ENCODE measurements at places on chromosomes 2 and 18.

DNA sequence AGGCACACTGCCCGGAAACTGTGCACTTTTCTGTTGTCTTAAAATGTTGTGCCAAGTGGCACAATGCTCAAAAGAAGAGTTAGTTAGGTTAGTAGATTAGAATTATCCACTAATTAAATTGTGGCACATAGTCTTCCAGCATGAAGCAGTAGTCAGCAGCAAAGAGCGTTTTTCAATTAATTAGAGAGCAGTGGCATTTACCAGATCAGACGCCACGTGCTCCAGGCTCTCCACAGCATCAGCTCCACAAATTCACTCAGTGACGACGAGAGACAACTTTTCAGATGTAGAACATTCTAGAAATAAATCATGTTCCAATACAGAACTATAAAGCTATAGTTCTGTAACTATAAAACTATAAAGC is 16.4 kb upstream of the RTTN start:
- DNase-seq = no peak

DNA sequence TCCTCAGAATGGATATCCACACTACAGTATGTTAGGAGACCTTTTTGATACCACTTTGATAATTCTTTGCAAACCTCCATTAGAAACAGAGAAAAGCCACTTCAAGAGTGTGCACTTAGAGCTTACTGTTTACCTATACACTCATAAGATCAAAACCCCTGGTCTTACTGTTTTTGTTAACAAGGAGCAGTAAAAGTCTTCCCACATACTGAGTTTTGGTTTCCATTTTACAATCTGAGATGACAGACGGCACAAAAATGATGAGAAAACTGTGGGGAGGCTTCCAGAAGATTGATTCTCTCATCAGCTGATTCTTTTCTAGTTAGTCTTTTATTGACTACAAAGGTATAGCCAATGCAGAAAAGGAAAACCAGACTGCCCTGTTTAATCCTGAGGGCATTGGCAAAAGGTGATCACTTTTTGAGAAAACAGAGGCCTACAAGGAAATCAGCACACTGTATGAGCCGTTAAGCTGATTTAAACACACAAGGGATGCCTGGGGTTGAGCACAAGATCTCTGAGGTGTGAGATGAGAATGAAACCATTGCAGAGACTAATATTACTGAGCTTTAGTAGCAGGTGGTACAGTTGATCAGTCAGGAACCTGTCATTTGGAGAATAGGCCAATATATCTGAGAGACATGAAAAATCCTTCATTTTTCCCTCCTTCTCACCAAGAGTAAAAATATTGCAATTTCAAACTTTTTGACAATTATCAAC is 368.6 kb downstream of the GRB14 start:
- no peak for DNase-seq

- DNase-seq = no peak
Measured at GRCh38 chr2:232174662-232175061, 203.9 kb upstream of the ALPP start.

GRCh38 chr2:33644215-33644614 is 45.1 kb upstream of the FAM98A start:
- no peak for DNase-seq

- DNase-seq = no peak
Measured at GRCh38 chr2:235641956-235642355, 148.1 kb downstream of the AGAP1 start.

DNA sequence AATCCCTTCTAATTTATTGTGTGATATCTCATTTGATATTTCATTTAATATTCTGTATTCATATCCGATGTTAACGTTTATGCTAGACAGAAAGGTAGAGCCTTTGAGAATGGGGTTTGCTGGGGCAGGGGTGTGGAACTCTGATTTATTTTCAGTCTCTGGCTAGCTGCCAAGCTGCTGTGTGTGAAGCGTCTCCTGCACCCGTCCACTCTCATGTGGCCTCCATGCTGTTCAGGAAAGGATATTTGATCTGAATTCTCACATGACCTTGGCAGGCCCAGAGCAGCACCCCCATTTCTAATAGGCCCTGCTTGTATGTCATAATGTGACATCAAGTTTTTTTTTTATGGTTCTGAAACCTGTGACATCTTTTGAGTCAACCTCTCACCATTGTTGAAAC is 1.6 kb downstream of the IL1R1 start:
- no peak for DNase-seq

- no peak for DNase-seq
Measured at GRCh38 chr18:47172476-47172875, 3.7 kb downstream of the IER3IP1 start.

- no peak for DNase-seq
Measured at GRCh38 chr2:20434588-20435294, 12.1 kb upstream of the RHOB start.

DNA sequence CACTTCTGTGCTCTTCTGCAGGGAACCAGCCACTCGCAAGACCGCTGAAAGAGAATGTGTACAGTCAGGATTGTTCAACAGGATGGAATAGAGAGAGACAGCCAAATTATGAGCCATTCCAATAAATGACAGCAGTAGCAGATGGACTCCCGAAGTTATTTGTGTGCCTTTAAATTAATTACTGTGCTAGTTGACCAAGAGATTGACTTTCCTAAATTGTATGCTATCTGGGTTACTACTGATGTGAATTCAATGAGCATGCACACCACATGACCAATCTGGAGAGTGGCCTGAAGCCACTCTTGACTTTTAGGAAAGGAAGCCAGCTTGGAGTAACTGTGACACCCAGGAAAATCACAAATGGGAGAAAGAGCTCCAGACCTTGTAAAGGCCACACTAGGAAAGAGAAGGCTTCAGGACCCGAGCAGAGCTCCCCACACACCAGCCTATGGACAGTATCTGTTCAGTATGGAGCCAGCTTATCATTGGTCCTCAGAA is 52.8 kb downstream of the CHMP3 start:
- no peak for DNase-seq

DNA sequence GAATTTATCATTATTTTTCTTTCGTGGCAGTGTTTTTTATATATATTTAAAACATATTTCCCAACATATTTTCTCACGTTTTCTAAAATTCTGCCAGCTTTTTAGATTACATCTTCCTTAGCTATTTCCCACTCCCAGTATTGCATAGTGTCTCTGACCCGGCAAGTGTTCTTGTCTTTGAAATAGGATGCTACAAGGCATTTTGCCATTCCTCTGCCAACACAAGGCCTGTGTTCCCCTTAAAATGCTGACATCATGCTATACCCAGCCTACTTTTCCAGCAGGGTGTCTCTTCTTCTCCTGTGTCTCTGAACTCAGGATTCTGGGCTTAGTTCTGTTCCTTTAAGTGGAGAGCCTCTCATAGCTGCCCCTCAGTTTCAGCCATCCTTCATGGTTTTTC is 115.2 kb downstream of the DIS3L2 start:
- DNase-seq = no peak
